Amygdala (tissue), 56 donors: ENCODE measurements at places on chromosomes 12 and 14.

DNA sequence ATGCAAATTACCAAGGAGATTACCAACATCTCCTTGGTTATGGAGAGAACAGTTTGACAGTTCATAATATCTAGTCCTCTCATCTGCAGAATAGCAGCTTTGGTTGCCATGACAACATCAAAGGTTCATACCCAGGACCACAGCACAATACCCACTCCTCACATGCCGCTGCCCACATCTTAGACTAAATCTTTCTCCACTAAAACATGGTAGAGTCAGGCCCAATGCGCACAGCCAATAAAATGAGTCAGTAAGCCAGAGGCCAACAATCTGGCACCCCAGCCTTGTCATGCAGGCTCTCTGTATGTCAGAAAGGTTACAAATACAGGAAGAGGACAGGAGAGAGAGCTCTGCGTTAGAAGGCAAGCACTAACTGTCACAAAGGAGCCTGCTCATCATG, 70.6 kb downstream of the KCNK10 start:
- no peak for DNase-seq

GRCh38 chr12:42483521-42483790, 106.1 kb downstream of the PRICKLE1 start:
- no peak for DNase-seq

DNA sequence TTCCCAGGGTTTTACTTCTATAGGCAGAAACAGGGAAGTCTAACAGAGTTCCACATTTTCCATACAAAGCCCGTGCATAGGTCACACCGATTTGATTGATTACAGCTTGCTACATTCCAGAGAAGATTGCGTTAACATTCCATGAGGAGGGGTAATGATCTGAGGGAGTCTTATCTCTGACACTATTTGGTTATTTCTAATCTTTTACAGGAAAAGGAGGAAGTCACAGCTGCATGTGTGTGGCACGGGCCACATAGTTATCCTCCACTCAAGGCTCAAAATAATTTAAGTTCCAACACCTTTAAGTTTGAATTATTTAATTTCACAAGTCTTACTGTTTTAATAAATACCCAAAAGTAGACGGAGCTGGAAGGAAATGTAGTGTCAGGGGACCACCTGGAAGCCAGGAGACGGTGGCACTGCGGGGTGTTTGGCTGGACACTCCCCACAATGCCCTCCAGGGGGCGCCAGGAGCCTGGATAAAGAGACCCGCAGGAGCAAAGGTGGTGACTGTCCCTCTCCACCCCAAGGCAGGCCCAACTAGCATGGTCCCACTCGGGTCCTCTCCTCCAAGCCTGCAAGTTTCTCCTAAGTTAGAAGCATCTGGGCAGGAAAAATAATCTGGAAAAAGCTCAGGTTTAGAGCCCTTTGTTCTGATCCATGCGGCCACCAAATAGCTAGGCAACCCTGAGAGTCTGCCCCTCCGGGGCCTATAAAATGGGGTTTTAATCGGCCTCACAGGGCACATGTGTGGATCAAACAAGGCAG, 20.2 kb downstream of the KRT8 start:
- peak; percentile 76 for DNase-seq

- DNase-seq, result no peak
These were observed 641.1 kb upstream of the TBX3 start for GRCh38 chr12:115324949-115325593.

DNA sequence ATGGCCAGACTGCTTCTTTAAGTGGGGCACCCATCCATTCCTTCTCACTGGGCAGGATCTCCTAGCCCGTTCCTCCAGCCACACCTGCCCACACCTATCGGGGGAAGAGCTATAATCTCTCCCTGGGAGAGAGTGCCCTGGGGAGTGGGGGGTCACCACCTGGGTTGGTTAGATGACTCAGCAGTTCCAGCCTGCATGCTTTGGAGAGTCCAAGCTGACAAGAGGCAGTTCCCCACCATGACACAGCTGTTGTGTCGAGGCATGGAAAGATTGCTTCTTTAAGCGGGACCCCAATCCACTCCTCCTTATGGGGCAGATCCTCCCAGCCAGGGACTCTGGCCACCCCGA, 52.6 kb upstream of the PPFIA2 start:
- DNase-seq, result no peak

DNA sequence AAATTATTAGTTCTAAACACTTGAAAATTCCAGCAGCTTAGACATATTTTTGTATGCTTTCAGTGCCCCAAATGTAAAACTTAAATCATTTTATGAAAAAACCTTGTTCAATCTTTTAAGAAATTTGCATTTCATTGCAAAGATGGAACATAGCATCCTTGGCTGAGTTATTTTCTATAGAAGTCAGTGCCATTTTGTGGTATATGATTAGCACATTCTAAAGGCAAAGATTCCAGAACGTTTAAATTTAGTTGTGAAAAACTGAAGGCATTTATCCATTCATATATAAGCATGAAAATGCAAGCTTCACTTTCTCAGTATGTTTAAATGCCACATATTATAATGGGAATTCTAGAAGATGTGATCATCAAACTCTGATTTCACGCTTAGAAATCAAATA, 332.1 kb downstream of the APAF1 start:
- no peak for DNase-seq

DNA sequence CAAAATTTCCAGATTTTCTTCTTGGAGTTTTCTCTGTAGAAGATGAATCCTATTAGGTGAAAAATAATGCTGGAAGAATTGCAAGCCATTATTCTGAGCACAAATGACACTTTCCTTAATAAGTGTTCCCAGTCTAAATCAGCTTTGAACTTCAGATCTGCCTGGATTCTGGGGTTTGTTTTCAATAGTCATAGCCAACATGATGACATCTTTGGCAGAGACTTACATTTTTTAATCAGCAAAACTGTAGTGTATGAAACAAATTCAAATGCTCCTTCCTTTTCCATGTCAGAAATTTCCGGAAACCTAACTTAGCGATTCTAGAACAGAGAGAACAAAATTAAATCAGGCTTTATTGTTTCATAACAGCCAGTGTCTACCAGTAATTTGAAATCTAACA, 88.5 kb downstream of the TSPAN8 start:
- DNase-seq, result no peak

DNA sequence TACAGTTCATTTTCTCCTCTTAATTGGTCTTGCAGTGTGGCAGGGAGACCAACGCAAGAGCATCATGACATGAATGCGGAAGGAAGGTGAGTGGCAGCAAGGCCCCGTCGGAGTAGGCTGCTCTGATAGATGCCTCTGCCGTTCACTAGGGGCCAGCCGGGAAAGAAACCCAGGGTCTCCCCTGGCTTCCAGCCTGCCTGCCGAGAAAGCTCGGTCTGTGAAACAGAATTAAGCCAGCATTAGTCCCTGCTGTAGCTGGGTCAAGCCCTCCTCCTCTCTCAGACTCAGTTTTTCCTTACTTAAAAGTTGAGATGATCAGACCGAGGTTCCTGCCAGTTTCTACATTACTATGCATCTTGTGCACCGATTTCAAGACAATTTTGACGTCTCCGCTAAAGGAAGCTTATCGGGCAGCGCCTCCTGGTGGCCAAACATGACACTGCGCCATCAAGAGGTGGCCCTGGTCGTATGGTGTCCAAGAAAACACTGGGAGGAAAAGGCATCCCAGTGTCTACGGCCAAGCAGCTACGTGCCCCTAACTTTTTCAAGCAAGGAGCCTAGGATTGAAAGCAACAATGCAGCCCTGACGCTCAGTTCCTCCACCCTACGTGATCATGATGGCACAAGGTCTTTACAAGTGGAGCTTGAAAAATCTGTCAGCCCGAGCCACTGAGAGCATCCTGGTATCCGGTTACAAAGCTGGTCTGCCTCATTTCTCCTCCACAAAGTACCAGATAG, 131.6 kb downstream of the KSR2 start:
- DNase-seq, result peak; percentile 17

- no peak for DNase-seq
These were observed 14.3 kb upstream of the GPX2 start for GRCh38 chr14:64956697-64957406.

- DNase-seq, result no peak
These were observed 85.5 kb upstream of the NUDT4 start for GRCh38 chr12:93292213-93292612.

DNA sequence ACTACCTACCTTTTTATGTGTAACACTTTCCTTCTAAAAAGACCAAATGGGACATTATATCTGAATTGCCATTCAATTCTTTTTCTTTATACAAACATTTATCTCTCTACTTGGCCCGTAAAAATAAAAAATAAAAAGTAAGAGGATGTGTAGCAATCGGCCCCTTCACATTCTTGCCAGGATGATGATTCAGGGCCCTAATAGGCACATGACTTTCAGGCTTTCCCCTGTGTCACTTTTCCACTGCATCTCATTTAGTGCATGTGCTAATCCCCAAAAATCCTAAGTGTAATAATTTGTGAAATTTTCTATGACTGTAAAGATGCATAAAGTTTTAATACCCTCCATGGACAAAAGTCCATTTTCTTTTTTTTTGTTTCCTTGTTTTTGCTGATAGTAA, 23.0 kb upstream of the ATP2B1 start:
- DNase-seq, result no peak
